A549 treated with GW870086 at 1 μM for 4 hours (cell line): ENCODE measurements at places on chromosomes 2 and 18. TPM values are rescaled to one million over a fixed set of nuclear protein-coding genes. Genes with fewer than 3 reads are reported as not detected.

CMPK2 gene
- 0.65 to 1.3 TPM (median 0.77 TPM) in 5 replicates for total RNA-seq

PROKR1 gene
- total RNA-seq: 0.03 TPM in 1 of 5 replicates, not detected in the others

SP5 gene
- not detected in 5 replicates for total RNA-seq

CD226 gene
- total RNA-seq: 0.06 to 0.27 TPM (median 0.19 TPM) in 5 replicates

STPG4 gene
- total RNA-seq: not detected in 5 replicates

LANCL1 gene
- total RNA-seq: 15.4 to 29.8 TPM (median 26.0 TPM) in 5 replicates

UCN gene
- 1.0 to 2.5 TPM (median 1.2 TPM) in 5 replicates for total RNA-seq

E2F6 gene
- total RNA-seq: 24.0 to 26.4 TPM (median 24.3 TPM) in 5 replicates

NTSR2 gene
- total RNA-seq: not detected in 5 replicates

CUL3 gene
- total RNA-seq: 65.0 to 73.9 TPM (median 71.1 TPM) in 5 replicates

HRH4 gene
- not detected in 5 replicates for total RNA-seq

TMEM247 gene
- not detected in 5 replicates for total RNA-seq

KIAA2012 gene
- total RNA-seq: not detected in 5 replicates

OTOS gene
- total RNA-seq: not detected in 5 replicates

CELF4 gene
- not detected in 5 replicates for total RNA-seq

KATNAL2 gene
- total RNA-seq: 1.5 to 2.9 TPM (median 1.9 TPM) in 5 replicates

LAMA3 gene
- total RNA-seq: 33.0 to 51.4 TPM (median 48.7 TPM) in 5 replicates

BBS5 gene
- total RNA-seq: 4.8 to 6.0 TPM (median 6.0 TPM) in 5 replicates

ZEB2 gene
- total RNA-seq: 4.0 to 8.3 TPM (median 6.4 TPM) in 5 replicates

FABP1 gene
- total RNA-seq: not detected in 5 replicates

C2orf72 gene
- 5.2 to 8.3 TPM (median 7.4 TPM) in 5 replicates for total RNA-seq

LINC00305 gene
- not detected in 5 replicates for total RNA-seq

LOXHD1 gene
- not detected in 5 replicates for total RNA-seq

RPRM gene
- 0.11 TPM in 1 of 5 replicates, not detected in the others for total RNA-seq

TMEM17 gene
- total RNA-seq: 4.3 to 5.2 TPM (median 4.6 TPM) in 5 replicates

HADHB gene
- 84.7 to 106 TPM (median 100 TPM) in 5 replicates for total RNA-seq

TMEM237 gene
- total RNA-seq: 16.7 to 22.5 TPM (median 19.9 TPM) in 5 replicates

NOP58 gene
- total RNA-seq: 116 to 132 TPM (median 121 TPM) in 5 replicates

TTN gene
- under 0.01 to 0.02 TPM (median under 0.01 TPM) in 5 replicates for total RNA-seq

PPM1B gene
- 23.7 to 31.4 TPM (median 29.4 TPM) in 5 replicates for total RNA-seq

TUBB8B gene
- not detected in 5 replicates for total RNA-seq

GAREM2 gene
- total RNA-seq: 6.1 to 8.5 TPM (median 7.1 TPM) in 5 replicates

KIF5C gene
- total RNA-seq: 0.30 to 0.39 TPM (median 0.32 TPM) in 5 replicates

HNMT gene
- 0.36 to 1.3 TPM (median 0.96 TPM) in 5 replicates for total RNA-seq

RAX gene
- not detected in 5 replicates for total RNA-seq
